A172 (cell line): ENCODE measurements at places on chromosomes 1 and 21. TPM values are rescaled to one million over a fixed set of nuclear protein-coding genes. Genes with fewer than 3 reads are reported as not detected.

DNA sequence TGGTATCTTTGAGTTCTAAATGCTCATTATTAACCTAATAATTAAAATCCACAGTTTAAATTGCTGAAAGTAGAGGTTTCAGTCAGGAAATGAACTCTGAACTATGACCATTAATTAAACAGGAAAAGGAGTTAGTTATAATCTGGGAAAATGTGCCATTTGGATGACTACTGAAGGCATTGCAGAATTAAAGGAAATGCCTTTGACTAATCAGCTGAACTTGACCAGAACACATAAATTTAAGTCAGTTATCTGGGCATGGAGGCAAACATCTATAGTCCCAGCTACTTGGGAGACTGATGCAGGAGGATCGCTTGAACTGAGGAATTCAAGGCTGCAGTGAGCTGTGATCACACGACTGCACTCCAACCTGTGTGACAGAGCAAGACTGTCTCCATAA lies 31.9 kb downstream of the SLC44A5 start:
- peak; percentile 2 for DNase-seq

DNA sequence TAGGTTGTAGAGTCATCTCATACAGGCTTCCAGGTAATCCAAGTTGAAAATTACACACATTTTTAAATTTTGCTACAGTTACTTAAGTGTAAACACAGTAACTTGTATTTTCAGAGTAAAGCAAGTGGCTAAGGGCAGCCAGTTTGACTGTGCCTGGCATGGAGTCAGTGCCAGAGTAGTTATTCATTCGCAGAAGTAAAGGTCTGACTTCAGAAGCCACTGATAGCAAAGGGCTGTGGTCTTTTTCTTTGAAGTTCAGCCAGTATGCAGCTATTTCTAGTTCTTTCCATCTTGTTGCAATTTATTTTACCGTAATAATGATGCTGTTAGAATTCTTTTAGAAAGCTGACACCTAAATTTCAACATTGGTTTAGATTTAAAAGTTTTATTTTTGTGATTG lies 9.4 kb downstream of the TMEM50A start:
- DNase-seq = no peak

Gene ZBED6
- 7.1 and 11.9 TPM in 2 replicates for total RNA-seq

GRCh38 chr1:226108935-226109828 lies 46.7 kb downstream of the H3-3A start:
- DNase-seq = no peak

- DNase-seq = no peak
These were observed 40.5 kb upstream of the PAXBP1 start for GRCh38 chr21:32812035-32812434.

Gene KRTAP21-1
- total RNA-seq = not detected in 2 replicates

- peak; percentile 41 for DNase-seq
These were observed 30.6 kb downstream of the OMA1 start for GRCh38 chr1:58515794-58516401.

DNA sequence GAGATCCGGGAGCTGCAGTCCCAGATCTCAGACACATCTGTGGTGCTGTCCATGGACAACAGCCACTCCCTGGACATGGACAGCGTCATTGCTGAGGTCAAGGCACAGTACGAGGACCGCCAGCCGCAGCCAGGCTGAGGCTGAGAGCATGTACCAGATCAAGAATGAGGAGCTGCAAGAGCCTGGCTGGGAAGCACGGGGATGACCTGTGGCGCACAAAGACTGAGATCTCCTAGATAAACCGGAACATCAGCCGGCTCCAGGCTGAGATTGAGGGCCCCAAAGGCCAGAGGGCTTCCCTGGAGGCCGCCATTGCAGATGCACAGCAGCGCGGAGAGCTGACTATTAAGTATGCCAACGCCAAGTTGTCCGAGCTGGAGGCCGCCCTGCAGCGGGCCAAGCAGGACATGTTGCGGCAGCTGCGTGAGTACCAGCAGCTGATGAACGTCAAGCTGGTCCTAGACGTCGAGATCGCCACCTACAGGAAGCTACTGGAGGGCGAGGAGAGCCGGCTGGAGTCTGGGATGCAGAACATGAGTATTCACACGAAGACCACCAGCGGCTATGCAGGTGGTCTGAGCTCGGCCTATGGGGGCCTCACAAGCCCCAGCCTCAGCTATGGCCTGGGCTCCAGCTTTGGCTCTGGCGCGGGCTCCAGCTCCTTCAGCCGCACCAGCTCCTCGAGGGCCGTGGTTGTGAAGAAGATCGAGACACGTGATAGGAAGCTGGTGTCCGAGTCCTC lies 25.5 kb downstream of the ETV3L start:
- no peak for DNase-seq

DNA sequence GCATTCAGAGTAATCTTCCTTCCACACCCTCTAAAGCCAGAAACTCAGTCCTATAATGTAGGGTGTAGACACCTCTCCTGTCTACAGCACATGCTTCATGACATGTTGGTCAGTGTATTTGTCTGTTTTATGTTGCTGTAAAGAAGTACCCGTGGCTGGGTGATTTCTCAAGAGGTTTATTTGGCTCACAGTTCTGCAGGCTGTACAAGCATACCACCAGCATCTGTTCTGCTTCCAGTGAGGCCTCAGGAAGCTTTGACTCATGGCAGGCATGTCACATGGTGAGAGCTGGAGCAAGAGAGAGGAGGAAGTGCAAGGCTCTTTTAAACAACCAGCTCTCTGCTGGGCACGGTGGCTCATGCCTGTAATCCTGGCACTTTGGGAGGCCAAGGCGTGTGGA lies 12.1 kb downstream of the PLOD1 start:
- no peak for DNase-seq

GRCh38 chr1:218514689-218515088 lies 169.6 kb downstream of the TGFB2 start:
- DNase-seq = no peak

GRCh38 chr21:15840406-15840805 lies 110.6 kb downstream of the USP25 start:
- no peak for DNase-seq

- DNase-seq = no peak
These were observed 44.9 kb upstream of the FOXD3 start for GRCh38 chr1:63277195-63278192.

Gene RNF115
- 19.9 and 23.1 TPM in 2 replicates for total RNA-seq

- DNase-seq = no peak
These were observed 4.1 kb upstream of the TTLL10 start for GRCh38 chr1:1169429-1170214.

GRCh38 chr1:39214021-39214713 lies 9.7 kb downstream of the MACF1 start:
- DNase-seq = no peak

DNA sequence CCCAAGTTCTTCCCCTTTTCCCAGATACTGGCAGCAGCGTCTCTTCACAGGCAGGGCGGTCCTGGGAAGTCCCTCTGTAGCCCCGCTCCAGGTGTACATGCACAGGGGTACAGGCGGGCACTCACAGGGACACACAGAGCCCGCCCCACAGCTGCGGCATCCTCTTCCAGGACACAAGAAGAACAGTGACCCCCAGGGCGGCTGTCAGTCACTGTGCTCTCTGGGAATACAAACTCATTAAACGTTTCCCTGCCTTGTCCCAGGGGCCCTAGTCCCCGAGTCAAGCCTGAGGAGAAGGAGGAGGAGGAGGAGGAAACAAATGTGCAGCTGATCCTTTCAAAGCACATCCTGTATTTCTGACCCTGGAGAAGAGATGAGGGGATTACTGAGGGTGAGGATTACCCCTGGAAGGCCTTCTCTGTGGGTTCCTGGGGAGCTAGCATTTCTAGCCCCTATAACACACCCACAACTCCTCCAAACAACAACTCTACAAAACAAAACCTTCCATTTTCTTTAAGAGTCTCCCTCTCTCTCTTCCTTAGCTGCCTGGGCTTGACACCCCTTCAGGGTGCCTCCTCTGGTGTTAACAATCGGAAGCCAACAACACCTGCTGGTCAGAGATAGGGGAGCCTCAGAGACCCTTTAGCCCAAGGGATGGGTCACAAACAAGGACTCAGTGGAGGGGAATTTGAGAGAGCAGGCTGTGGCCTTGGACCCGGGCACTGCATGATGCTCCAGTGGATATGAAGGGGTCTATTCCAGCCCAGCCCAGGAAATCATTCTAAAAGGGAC lies 28.4 kb upstream of the DMBX1 start:
- no peak for DNase-seq

DNA sequence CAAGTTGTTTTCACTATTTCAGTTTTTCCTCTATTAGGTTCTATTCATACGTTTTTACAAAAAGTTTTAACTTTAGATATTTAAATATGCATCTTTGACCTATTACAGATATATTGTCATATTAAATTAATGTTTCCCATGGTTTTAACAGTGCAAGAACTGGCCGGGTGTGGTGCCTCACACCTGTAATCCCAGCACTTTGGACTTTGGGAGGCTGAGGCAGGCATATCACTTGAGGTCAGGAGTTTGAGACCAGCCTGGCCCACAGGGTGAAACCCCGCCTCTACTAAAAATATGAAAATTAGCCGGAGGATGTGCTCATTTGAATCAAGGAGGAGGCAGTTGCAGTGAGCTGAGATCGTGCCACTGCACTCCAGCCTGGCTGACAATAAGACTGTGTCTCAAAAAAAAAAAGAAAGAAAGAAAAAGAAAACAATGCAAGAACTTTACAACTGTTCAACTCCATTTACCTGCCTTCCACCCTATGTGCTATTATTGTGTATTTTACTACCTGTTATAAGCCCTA lies 19.8 kb upstream of the TINAGL1 start:
- no peak for DNase-seq

GRCh38 chr1:58710190-58711085 lies 10.6 kb upstream of the MYSM1 start:
- DNase-seq = no peak

Gene OLIG2
- total RNA-seq = 1.4 and 3.9 TPM in 2 replicates

DNA sequence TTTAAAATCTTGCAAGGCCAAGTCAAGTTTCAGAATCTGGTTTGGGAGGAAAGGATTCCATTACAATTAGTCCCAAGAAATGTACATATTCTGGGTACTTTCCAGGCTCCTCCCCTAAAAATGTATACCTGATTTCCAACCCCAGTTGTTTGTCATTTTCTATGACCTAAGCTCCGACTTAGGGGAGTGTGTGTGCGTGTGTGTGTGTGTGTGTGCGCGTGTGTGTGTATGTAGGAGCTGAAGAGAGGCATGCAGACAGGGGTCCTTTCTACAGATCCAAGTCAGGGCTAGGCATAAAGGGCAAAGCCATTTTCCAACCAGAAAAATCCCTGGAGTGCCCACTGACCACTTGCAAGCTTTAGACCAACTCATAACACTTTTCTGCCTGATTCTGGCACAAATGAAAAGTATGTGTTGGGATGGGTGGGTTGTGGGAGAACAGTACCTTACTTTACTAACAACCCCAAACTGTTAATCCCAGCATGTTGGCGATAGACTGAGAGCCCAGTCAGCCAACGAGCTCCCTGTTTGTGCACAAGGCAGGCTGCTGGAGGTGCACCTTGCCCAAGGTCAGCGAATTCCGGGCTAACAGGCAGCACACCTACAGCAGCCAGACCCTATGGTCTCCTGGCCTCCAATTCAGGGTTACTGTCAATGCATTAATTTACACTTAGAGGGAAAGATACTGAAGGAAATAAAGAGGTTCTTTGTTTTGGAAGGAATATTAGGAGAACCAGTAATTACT lies 1.7 kb downstream of the TRABD2B start:
- no peak for DNase-seq

GRCh38 chr1:1788646-1789431 lies 10.6 kb upstream of the NADK start:
- DNase-seq = no peak

GRCh38 chr1:19151537-19151936 lies 58.5 kb downstream of the UBR4 start:
- DNase-seq = no peak

Gene TMEM200B
- total RNA-seq = 0.03 and 0.43 TPM in 2 replicates

Gene LRRC7
- total RNA-seq = 0.28 and 0.43 TPM in 2 replicates

DNA sequence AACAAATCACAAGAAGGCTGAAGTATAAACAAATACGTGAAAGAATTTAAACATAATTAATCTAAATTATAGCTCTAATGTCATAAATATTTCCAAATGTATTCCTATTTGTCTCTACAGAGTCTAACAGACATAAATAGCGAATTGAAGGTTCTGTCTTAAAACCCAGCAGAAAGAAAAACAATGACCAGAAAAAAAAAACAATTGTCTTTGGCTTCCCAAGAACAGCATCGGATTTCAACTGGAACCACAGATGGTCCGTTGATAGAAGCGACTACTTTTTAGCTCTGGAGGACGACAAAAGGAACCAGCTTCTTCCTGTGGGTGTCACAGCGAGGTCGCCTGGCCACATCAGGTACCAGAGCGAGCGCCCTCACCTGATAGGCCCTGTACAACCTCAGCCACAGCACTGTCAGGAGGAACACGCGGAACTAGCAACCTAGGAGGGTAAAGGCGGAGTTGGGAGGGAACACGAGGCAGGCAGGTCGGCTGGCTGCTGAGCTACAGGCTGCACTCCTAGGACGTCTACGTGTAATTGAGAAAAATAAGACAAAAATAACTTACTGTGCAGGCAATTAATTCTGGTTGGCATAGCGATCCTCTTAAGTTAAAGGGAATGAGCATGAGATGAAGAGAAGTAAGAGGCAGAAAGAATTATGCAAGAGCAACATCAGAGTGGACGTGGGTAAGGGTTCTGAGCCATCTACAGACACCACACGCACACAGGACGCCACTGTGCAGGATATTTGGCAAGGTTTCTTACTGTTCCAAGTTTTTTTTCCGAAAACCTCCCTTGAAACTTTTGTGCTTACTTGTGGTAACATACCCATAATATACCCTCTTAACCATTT lies 16.7 kb upstream of the PRDM15 start:
- no peak for DNase-seq

DNA sequence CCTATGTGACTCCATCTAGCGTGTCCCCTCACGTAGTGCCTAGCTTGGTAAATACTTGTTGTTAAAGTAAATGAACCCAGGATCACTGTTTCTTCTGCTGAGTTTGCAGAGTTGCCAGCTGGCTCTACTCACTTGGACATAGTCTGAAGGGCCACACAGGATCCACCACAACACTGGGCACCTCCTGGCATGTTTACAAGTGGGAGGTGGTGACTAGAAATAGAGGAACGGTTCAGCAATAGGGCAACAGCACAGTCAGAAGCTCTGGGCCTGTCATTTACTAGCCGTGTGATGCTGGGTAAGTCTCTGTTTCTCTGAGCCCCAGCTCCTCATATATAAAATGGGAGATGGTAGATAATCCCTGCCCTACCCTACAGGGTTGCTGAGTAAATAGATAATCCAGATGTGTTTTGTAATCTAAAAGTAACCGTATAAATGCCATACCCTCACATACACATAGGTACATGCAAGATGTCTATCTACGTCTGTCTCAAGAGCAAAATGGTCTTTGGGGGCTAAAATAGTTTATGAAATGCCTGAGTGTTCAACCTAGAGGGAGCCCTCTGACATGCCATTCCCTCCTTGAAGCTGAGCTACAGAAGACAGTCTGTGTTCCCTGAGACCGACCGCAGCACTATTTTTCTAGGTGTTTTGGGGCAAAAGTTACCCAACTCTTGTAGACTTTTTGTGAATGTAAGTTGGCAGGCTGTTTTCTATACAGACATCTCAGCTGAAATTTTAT lies 20.5 kb downstream of the RNF220 start:
- no peak for DNase-seq
